Omental fat pad (tissue), 4 donors: ENCODE measurements at places on chromosomes 3 and 15.
A peak's percentile ranks its signal among the peaks of the same experiment; 100 is the strongest.

DNA sequence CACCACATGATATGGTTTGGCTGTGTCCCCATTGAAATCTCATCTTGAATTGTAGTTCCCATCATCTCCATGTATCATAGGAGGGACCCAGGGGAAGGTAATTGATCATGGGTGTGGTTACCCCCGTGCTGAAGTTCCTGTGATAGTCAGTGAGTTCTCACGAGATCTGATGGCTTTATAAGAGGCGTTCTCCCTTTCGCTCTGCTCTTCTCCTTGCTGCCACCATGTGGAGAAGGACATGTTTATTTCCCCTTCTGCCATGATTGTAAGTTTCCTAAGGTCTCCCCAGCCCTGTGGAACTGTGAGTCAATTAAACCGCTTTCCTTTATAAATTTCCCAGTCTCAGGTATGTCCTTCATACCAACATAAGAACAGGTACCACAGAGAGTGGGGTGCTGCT lies 21.9 kb downstream of the OSTN start:
- DNase-seq: no peak

GRCh38 chr3:73258057-73258456 lies 196.6 kb downstream of the EBLN2 start:
- no peak for DNase-seq

DNA sequence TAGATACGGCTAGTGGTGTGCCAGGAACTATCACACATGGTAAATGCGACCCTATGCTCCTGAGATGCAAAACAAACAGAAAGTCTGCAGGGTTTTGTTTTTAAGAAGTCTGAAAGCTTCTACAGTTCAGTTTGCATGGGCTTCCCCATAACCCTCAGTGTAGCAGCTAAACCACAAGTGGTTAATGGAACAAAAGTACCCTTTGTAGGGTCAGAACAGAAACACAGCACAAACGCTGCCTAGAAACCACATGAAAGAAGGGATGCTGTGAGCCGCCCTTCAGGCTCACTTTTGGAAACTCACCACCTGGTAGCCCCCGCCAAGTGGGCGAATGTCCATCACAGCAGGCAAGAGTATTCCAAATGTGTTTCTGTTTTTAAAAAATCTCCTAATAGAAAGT lies 46.2 kb downstream of the CTDSPL start:
- DNase-seq: no peak

DNA sequence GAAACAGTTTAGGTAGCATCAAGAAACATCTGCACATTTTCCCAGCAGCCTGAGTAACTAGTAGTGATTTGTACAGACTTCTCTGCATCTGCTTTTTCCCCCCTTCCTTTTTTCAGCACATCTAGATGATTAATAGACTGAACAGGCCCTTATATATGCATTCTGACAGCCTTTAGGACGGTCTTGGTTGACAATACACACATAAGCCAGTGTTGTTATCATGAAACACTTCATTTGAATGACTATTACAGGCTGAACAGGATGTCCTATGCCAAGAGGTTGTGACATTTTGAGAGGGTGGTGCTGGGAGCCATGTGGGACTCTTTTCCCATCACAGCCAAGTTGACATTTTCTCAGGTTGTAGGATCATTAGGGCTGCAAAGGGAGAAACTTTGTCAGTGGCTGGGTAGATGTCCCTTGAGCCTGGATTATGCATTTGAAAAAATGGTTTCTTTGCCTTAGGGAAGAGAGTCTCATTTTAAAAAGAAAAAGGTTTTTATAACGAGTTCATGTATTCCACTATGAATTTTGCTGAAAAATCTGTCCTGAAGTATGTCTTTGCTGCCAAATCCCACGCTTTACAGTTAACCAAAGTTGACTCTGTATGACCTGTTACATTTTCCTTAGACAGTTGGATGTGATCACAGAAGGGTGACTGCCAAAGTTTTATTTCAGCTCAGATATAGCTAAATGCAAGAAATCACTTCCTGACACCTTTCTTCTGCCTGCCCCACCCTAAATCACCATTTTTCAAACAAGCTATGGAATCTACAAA lies 73.7 kb downstream of the FILIP1L start:
- no peak for DNase-seq

- peak; percentile 48 for DNase-seq
Observed at GRCh38 chr15:97234851-97235610, 725.5 kb upstream of the ARRDC4 start.

DNA sequence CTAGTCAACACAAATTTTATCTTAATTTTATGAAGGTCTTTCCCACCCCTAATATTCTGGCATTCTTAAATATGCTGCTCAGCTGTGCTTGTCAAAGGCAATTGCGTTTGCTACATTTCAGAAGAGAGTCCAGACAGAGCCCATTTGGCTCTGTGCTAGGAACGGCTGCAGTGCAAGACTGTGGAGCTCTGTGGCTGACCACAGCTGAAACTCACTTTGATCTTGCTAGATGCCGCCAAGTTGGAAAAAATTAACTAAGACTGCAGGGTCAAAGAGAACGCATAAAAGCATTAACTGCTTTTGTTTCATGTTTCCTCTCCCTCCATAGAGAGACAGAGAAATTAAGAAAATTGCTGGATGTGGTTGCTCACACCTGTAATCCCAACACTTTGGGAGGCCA lies 7.6 kb upstream of the PPP1R2 start:
- DNase-seq: no peak

GRCh38 chr15:45674677-45675076 lies 39.8 kb downstream of the SQOR start:
- DNase-seq: no peak

DNA sequence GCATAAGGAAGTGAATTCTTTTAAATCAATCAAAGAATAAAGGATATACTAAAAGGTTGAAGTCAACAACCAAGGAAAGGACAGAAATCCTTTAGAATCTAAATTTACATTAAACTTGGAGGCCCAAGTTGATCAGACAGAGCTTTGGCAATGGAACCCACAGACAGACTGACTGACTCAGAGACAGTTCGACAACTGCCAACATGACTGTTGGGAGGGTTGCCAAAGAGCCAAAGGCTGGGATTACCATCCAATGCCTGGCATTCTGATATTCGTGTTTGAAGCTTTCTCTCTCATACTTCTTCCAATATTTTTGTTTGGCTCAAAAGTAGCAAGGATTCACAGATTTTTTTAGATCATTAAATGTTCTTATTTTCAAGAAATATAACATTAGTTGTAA lies 406.1 kb downstream of the PLCL2 start:
- no peak for DNase-seq

- no peak for DNase-seq
Observed at GRCh38 chr15:88395872-88396781, 71.1 kb downstream of the MRPL46 start.
